CD14-positive monocyte (primary cell): ENCODE measurements at places on chromosomes 16 and 17.
A peak's percentile ranks its signal among the peaks of the same experiment; 100 is the strongest.

DNA sequence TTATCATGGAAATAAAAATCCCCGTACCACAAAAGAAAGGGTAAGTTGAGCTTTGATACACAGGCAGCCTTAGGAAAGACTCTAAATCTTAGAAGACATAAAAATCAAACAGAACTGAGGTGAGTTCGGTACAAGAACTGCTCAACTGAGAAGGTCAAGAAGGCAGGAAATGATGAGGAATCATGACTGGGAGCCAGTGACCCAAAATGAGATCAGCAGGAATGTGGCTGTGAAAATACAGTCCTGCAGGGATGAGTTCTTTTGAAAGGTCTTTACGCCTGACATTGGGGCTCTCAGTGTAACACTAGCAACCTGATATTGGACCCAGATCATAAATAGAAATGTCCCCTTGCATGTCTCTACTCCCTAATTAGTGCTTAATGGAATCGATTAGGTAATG, 56.3 kb upstream of the CDH11 start:
- no peak for DNase-seq

DNA sequence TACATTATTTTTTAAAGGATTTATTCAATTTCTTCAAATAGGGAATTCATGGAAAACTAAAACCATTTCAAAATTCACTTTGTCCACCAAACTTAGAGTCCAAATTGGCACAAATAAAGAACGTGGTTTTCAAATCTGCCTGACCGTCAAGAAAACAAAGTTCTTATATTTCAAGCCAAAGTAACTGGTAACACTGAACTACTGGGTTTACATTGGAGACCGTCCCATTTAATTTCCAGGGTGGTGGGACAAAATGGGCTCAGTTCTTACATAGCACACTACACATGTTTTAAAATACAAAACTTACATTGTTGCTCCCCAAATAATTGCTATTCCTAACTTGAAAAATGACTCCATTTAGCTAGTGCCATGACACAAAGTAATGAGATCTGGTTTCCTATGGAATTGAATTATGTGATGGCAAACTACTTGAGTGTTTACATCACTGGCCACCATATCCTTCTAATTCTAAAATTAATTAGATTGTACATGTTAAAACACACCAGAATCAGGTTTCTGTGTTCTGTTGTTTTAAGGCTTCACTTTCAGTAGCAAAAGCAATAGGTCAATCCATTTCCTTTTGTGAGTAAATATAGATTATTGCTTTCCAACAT, 6.5 kb downstream of the PSME3IP1 start:
- DNase-seq, result no peak

DNA sequence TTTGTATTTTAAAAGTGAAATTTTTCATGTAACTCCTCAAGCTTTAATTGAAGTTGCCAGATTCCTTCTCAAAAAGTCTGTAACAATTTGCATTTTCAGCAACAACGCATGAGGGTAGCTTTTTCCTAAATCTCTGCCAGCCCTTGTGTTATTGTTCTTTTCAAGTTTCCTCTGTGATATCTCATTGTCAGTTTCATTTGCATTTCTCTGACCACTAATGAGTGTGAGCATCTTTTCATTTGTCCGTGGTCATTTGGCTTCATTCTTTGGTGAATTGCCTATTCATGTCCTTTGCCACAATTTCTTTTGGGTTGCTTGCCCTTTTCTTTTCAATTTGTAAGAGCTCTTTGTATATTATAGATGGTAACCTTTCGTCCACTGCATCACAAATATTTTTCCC, 68.0 kb upstream of the NKD1 start:
- DNase-seq, result no peak

DNA sequence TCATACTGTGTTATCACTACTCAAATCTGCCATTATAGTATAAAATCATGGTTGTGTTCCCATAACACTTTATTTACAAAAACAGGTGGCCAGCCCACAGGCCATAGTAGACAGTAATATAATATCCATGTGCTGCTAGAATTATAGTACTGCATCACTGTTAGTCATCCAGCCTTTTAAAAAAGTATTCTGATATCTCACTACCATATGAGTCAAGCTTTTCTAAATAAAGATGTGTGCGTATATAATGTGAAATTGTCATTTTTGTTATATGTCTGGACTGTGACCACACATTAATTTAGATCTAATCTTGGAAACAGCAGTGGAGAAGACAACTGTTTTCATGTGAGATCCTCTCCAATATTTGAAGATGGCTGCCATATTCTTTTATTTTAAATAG, 1049.1 kb upstream of the GOT2 start:
- no peak for DNase-seq

DNA sequence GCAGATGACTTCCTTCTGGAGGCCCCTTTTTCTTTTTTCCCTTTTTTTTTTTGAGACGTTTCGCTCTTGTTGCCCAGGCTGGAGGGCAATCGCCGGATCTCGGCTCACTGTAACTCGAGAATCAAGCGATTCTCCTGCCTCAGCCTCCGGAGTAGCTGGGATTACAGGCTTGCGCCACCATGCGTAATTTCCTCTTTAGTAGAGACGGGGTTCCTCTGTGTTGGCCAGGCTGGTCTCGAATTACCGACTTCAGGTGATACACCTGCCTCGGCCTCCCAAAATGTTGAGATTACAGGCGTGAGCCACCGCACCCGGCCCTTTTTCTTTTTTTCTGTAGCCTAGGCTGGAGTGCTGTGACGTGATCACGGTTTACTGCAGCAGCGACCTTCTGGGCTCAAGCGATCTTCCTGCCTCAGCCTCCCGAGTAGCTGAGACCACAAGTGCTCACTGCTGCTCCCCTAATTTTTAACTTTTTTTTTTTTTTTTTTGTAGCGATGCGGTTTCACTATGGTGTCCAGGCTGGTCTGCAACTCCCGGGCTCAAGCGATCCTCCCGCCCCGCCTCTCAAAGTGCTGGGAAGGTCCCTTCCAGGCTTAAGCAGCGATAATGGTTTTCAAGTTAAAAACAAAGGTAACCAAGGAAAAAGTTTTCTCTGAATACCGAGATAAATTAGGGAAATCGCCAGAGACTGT, 956 bp upstream of the IST1 start:
- DNase-seq, result peak; percentile 31

DNA sequence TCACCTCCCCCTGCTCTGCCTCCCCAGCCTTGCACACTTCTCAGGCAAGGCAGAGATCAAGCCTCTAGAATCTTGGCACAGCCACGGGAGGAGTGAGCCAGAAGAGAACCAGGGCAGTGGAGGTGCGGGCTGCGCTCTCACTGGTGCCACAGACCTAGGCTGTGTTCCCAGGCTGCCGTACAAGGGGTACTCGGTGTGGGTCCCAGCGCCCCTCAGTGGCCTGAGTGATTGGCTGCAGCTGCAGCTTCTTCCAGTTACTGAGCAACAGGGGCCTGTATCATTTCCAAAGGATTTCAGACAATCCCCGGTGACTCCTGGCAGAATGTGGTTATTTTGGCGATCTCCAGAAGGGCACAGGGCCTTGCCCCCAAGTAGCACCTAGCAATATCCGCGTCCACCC, 1852.1 kb downstream of the TP53TG3F start:
- no peak for DNase-seq

DNA sequence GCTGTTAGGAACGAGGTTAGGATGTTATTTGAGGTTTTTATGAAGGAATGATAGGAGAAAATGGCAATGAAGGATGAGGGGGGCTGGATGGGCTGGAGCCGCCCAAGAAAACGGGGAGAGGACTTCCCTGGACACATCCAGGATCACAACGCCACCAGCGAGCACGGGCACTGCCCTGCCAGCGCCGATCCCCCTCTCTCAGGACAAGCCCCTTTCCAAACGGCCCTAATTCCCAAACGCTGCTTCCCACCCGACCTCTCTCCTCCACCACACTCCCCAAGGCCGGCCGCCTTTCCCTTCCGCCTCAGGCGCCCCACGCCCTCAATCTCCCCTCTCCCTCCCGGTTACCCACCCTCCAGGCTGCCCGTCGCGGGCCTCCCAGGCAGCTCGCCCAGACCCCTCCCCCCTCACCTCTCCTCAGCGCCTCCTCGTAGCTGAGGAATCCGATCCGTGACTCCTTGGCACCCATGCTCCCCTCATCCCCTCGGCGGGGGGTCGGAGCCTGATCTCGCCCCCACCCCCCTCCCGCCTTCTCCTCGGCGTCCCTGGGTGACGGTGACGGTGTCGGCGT, 377 bp downstream of the USP32 start:
- no peak for DNase-seq
